Left colon (tissue), 2 donors: ENCODE measurements at places on chromosomes 5 and 9. TPM values are rescaled to one million over a fixed set of nuclear protein-coding genes. Genes with fewer than 3 reads are reported as not detected.

SHISAL2B gene
- total RNA-seq = not detected

- DNase-seq = no peak
Observed at GRCh38 chr5:130795037-130795436, 370.0 kb downstream of the HINT1 start.

- peak; percentile 16 for DNase-seq
Observed at GRCh38 chr9:134063088-134063570, 4.7 kb downstream of the BRD3 start.

ANKRD18B gene
- not detected for total RNA-seq

- no peak for DNase-seq
Observed at GRCh38 chr5:172626031-172626581, 15.0 kb upstream of the NEURL1B start.

MEIKIN gene
- not detected for total RNA-seq

GRCh38 chr5:118863345-118863744, 125.0 kb downstream of the DTWD2 start:
- no peak for DNase-seq

GRCh38 chr5:76111477-76112174, 28.4 kb downstream of the SV2C start:
- DNase-seq = no peak

MYMK gene
- total RNA-seq = not detected

BAAT gene
- not detected for total RNA-seq

GRCh38 chr5:18970000-18970399, 1018.0 kb downstream of the CDH18 start:
- DNase-seq = no peak

PCDHB16 gene
- total RNA-seq = 1.2 TPM

DNA sequence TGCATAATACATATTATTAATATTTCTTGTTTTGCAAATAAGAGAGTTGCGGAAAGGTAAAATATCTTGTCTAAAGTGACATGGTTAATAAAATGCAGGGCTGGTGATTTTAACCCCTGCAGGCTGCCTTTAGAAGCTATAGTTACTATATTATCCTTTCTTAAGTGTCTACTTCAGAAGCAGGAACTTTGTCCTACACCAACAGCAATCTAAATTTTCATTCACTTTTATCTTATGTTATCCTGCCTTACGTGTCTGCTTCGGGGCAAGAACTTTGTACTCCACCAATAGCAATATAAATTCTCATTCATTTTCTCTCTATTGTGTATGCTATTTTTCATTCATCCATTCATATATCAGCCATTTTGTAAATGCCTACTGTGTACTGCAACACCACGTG, 719.5 kb downstream of the TLR4 start:
- no peak for DNase-seq

DNA sequence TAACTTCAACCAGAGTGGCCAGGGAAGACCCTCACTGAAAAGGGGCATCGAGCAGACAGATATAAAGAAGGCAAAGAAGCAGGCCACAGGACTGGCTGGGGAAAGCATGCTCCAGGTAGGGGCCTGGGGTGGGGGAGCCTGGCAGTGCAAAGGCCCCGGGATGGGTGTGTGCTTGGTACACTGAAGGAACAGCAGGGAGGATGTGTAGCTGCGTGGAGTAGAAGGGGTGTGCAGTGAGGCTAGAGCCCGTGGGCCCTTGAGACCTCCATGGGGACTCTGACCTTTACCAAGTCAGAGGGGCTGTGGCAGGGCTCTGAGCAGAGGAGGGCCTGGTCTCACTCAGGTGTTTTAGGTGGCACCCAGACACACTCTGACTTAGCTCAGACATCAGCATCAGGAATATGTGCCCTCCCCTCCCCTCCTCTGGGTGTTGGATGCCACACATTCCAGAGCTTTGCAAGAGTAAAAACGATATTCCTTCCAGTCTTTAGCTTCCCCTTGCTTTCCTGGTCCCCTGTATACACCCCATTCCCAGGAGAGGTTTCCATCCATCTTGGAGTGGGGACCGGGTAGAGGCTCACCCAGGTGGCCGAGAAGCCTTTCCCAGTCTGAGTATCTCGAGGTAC, 7.6 kb downstream of the TRIM7 start:
- no peak for DNase-seq

DNA sequence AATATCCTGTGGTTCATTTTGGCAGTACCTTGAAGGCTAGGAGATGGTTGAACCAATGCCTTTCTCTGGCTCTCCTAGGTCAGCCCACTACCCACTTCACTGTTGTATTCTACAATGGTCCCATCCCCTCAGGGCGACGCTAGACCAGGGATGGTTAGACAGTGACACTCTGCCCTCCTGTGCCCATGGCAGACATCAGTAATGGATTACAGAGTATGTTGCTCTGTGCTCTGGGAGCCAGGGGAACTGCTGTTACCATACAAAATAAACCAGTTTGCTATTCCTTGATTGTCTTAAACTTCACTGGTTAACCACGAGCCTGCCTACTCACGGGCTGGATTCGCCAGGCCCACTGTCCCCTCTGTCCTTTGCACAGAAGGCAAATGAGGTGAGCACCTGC, 33.7 kb downstream of the NCS1 start:
- no peak for DNase-seq

- no peak for DNase-seq
Observed at GRCh38 chr5:132050661-132051552, 9.5 kb upstream of the IL3 start.

DNA sequence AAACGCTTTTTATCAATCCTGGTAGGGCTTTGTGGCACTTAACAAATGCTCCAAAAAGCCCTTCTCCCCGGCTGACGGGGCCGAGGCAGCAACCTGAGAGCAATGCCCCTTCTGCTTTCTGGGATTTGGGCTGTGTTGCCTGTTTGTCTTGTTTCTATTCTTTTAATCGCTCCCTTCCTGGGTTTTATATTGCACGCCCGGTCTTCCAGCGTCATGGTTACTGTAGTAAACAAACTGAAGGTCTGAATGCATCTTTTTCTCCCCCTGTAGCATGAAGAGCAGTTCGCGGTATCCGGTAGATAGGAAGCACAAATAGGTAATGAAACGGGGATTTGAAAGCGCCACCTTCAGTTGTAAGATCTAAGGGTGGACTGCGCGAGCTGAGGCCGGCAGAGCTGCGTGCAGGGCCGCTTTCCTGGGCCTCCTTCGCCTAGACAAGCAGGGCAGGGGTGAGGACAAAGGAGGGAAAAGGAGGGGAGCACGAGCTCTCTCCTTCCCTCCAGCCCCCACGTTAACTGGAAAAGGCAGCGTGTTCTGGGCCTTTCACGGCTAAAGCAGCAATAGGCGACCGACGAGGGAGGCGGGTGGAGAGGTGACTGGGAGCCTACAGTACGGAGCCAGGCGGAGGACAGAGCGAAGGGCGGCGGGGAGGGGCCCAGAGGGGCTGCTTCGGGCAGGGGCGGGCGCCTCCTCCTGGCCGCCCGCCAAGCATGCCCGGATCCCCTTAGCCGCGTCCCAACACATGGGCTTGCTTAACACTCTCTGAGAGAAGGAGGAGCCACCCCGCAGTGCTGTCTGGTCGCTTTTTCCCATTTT, 49.3 kb upstream of the ZNF366 start:
- DNase-seq = peak; percentile 35

DNA sequence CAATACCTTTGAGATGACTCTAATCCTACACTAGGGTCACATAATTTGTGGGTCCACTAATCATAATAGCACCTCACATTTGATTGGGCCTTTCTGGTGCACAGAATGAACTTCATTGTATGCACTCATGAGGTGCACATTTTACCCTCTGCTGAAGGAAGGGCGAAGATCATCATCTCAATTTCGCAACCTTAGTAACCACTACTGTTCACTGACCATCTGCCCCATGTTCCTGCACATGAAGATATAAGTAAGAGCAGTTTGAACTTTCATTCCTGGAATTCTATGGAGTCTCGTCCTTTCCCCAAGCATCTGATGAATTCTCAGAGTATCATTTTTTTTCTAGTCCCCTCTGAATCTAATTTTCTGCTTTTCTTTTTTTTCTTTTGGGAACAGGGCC, 21.2 kb downstream of the GAS1 start:
- DNase-seq = no peak

DNA sequence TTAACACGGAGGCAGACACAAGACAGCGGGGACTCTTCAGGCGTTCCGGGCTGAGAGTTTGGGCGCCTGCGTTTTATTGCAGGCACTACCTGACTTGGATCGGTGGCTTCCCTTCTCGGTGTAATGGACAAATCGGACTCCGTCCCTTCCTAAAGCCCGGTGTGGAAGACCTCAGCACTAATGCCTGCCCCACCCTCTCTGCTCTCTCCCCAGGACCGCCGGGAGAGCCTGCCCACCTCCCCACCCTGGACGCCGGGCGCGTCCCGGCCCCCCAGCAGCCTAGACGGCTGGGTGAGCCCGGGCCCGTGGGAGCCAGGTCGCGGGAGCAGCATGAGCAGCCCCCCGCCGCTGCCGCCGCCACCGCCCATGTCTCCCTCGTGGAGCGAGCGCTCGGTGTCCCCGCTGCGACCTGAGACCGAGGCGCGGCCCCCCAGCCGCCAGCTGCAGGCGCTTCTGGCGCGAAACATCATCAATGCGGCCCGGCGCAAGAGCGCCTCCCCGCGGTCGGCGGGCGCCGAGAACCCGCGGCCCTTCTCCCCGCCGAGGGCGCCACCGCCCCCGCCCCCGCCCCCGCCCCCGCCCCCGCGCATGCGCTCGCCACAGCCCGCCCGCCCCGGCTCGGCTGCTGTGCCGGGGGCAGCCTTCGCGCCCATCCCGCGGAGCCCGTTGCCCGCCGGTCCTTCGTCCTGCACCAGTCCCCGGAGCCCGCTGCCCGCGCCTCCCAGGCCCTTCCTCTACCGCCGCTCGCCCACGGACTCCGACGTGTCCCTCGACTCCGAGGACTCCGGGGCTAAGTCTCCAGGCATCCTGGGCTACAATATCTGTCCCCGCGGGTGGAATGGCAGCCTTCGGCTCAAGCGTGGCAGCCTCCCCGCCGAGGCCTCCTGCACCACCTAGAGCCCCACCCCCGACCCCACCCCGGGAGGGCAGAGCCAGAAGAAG, 4.6 kb upstream of the MYOZ3 start:
- peak; percentile 47 for DNase-seq

DNA sequence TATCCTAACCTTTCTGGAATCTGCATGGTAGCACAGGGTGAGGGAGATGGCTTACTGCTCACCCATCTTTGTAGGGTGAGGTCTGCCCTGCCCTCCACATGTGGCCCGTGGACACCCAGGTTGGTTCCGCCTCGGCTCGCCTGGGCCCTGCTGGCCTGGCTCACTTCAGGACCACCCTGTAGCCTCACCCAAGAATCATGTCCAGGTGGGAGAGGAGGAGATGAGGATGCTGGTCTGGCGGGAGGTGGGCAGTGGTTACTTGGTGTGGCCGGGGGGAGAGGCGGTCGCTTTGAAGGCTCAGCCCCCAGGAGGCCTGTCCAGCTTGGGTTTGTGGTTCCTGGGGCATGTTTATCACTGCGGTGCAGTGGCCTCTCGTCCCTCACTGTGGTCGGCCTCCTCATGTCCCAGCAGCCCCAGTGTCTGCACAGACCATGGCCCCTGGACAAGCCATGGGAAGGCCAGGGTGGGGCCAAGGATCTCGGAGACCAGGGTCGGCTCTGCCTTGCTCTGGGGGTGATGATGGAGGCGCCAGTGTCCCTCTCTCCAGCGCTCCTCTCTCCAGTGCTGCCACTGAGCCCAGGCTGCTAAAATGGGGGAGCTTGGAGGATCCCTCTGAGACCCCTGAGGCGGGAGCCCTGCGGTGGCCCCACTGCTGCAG, 4.6 kb downstream of the OBP2B start:
- DNase-seq = no peak
